ENCODE measurements at places on chromosomes 11 and 22.

DNA sequence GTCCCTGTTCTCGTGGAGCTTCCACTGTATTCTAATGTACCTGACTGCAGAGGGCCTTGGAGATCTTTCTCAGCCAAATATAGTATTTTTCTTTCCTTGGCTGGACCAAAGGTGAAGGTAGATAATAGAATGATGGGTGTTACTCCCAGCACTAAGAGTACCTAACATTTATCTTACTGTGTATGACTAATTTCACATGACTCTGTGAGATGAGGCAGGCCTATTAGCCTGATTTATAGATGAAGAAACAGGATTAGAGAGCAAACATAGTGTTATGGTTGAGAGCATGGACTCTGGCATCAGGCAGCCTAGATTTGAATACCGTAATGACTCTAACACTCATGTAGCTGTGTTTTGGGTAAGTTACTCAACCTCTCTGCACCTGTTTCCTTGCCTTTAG is 2.7 kb downstream of the ACO2 start:
- DNase-seq = no peak

GRCh38 chr22:50104141-50104544 is 14.3 kb downstream of the MOV10L1 start:
- DNase-seq = no peak

- DNase-seq = no peak
Observed at GRCh38 chr22:38177044-38177443, 4.6 kb downstream of the PLA2G6 start.

GRCh38 chr11:34448223-34448994 is 9.7 kb downstream of the CAT start:
- no peak for DNase-seq

DNA sequence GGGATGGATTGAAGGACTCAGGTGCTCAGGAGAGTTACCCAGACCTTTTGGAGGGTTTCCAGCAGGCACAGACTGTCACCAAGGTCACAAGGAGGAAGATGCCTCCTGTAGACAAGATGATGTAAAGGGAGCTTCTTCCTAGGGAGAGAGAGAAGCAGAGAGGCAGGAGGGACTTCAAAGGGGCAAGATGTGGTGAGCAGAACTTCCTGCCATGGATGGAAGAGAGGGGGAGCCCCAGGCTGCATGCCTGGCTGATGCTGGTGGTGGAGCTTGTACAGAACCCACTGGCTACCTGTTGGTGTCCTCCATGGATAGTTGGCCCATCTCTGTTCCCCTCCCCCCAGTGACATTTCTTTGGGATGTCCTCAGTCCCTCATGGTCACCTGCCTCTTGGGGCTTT is 4.2 kb downstream of the HEPN1 start:
- DNase-seq = no peak

Measured in NCI-H1436 (cell line).